Stomach (tissue), 19 donors: ENCODE measurements at places on chromosomes 5 and 9. TPM values are rescaled to one million over a fixed set of nuclear protein-coding genes. Genes with fewer than 3 reads are reported as not detected.
A peak's percentile ranks its signal among the peaks of the same experiment; 100 is the strongest.

SNAPC4 gene
- 58.2 TPM for total RNA-seq

PCDHGA2 gene
- total RNA-seq, result 3.5 TPM

SHC3 gene
- 1.2 TPM for total RNA-seq

TCF7 gene
- total RNA-seq, result 5.4 TPM

TLX3 gene
- not detected for total RNA-seq

RNF180 gene
- 12.9 TPM for total RNA-seq

ENTPD8 gene
- total RNA-seq, result 37.9 TPM

TAF1L gene
- not detected for total RNA-seq

LPAR1 gene
- 15.9 TPM for total RNA-seq

DNA sequence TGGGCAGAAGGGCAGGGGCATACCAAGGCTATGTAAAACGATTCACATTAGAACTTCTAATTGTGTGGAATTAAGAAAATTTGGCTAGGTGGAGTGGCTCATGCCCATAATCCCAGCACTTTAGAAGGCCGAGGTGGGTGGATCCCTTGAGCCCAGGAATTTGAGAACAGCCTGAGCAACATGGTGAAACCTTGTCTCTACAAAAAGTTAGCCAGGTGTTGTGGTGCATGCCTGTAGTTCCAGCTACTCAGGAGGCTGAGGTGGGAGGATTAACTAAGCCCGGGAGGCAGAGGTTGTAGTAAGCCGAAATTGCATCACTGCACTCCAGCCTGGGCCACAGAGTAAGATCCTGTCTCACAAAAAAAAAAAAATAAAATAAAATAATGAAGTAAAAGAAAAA lies 65.2 kb downstream of the LIX1 start:
- H3K27me3 ChIP-seq, result no peaks in the 10 kb centered on the region
- H3K4me3 ChIP-seq, result no peak overlapping the region
- DNase-seq, result no peak
- H3K4me1 ChIP-seq, result no peaks in the 10 kb centered on the region

GRCh38 chr5:68680366-68680765 lies 413.4 kb upstream of the SLC30A5 start:
- DNase-seq, result peak; percentile 16
- no peaks in the 10 kb centered on the region for H3K4me1 ChIP-seq
- no peak overlapping the region for H3K4me3 ChIP-seq
- no peaks in the 10 kb centered on the region for H3K27me3 ChIP-seq
- H3K36me3 ChIP-seq, result no peaks in the 10 kb centered on the region

GRCh38 chr5:37501152-37501551 lies 122.0 kb downstream of the WDR70 start:
- DNase-seq, result no peak
- peaks cover 20% of the 10 kb centered on the region for H3K36me3 ChIP-seq
- H3K27ac ChIP-seq, result no peak overlapping the region
- H3K27me3 ChIP-seq, result no peaks in the 10 kb centered on the region
- H3K4me3 ChIP-seq, result no peak overlapping the region

DNA sequence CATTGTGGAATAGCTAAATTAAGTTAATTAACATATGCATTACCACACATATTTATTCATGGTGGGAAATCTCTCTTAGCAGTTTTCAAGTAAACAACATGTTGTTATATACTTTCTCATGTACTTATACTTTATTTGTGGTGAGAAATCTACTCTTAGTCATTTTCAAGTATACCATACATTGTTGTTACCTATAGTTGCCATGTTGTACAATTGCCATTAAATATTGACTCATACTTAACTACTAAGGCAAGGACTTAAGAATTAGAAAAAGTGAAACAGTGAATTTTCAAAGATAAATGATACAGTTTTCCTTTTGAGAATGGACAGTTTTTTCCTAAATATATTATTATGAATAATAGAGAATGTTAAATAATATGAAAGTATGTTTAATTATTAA lies 27.7 kb downstream of the UGCG start:
- no peak for DNase-seq
- peaks cover 60% of the 10 kb centered on the region for H3K36me3 ChIP-seq
- H3K27ac ChIP-seq, result no peak overlapping the region
- no peaks in the 10 kb centered on the region for H3K27me3 ChIP-seq
- no peak overlapping the region for H3K4me3 ChIP-seq

- no peaks in the 10 kb centered on the region for H3K27me3 ChIP-seq
- no peak for DNase-seq
- H3K27ac ChIP-seq, result no peak overlapping the region
- no peaks in the 10 kb centered on the region for H3K4me1 ChIP-seq
Observed at GRCh38 chr5:150123542-150123941, 32.1 kb downstream of the PDGFRB start.

DNA sequence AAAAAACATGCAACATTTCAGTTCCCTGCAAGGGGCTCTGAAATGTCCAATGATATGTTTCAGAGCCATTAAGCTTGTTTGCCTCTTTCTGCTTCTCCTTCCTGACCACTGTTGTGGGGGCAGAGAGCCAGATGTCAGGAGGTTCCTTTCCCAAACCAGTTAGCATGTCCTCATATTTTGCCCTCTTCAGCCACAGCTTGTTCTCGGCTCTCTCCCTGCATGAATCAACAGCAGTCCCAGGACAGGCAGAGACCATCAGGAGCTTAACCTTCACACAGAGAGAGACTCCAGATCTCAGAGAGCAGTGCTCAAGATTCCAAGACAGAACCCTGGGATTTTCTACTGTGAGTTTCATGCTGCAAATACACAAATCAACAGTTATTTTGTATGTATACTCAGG lies 218.5 kb downstream of the COMMD10 start:
- no peak overlapping the region for H3K4me3 ChIP-seq
- no peak for DNase-seq
- no peaks in the 10 kb centered on the region for H3K4me1 ChIP-seq
- H3K27me3 ChIP-seq, result no peaks in the 10 kb centered on the region
- peaks cover 77% of the 10 kb centered on the region for H3K36me3 ChIP-seq

DNA sequence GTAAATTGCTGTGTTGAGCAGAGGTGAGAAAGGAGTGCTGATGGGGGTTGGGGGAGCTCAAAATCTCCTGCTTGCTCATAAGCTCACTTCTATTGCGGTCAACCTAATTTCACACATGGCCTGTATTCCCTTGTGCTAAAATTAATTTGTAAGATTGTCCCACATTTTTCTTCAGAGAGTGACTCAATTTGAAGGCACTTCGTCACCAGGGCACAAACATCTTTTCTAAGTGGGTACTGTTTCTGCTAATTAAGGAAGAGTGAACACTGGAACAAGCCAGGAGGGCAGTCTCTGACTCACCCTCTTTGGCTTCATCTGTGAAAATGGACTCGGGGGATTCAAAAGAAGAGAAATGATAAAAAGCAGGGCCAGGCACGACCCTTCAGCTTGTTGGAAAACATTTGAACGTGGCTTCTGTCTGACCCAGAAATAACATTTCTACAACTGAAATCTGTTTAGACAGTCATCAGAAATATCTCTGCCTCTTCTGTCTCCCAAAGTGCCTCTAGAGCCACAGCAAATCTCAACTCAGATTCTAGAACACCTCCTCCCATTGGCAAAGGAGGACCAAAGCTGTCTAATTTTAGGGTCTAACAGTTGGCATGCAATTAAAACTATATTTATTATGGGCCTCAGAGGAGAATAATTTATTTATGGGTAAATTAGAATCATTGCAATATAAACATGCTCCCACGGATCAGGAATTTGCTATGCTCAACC lies 49.8 kb downstream of the FEM1C start:
- H3K4me3 ChIP-seq, result no peak overlapping the region
- DNase-seq, result no peak
- H3K27ac ChIP-seq, result no peak overlapping the region
- H3K4me1 ChIP-seq, result no peaks in the 10 kb centered on the region
- no peaks in the 10 kb centered on the region for H3K27me3 ChIP-seq

- no peak overlapping the region for H3K4me3 ChIP-seq
- no peaks in the 10 kb centered on the region for H3K4me1 ChIP-seq
- no peaks in the 10 kb centered on the region for H3K36me3 ChIP-seq
- no peak for DNase-seq
- H3K27me3 ChIP-seq, result no peaks in the 10 kb centered on the region
- no peak overlapping the region for H3K27ac ChIP-seq
Observed at GRCh38 chr9:123395689-123396511, 39.9 kb downstream of the CRB2 start.

DNA sequence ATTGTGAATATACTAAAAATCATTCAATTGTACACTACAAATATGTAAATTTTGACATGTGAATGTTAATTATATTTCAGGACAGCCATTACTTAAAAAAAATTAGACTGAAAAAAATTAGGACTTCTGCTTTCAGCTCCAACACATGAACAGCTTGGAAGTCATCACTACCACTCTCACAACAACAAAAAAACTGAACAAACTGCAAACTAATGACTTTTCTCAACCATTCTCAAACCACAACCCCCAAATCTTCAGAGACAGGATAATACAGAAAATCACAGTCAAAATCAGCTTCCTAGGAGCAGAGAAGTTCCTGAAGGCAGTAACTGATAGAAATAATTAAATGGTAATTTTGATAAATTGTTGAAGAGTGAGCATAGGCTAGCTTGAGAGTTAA lies 686.4 kb downstream of the TLE1 start:
- DNase-seq, result no peak
- no peaks in the 10 kb centered on the region for H3K36me3 ChIP-seq
- no peaks in the 10 kb centered on the region for H3K4me1 ChIP-seq
- no peak overlapping the region for H3K27ac ChIP-seq
- H3K4me3 ChIP-seq, result no peak overlapping the region
- no peaks in the 10 kb centered on the region for H3K27me3 ChIP-seq

DNA sequence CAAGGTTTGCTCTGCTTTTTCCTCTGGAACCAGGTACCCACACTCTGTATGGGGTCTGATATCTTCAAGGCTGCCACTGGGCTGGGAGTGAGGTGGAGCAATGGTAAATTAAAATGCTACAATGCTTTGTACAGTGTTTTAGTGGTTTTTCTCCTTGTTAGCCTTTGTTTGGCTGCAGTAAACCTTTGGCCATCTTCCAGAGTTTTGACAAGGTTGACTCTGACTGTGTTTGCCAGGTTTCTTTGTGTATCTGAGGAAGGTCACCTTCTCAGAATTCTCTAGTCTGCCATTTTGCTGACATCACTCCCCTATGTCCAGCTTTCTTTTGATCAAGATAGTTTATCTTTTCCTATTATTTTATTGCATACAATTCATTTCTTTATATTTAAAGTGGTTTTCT lies 11.2 kb downstream of the SPATA31D1 start:
- H3K4me1 ChIP-seq, result no peaks in the 10 kb centered on the region
- DNase-seq, result no peak
- no peaks in the 10 kb centered on the region for H3K36me3 ChIP-seq
- no peaks in the 10 kb centered on the region for H3K27me3 ChIP-seq
- H3K27ac ChIP-seq, result no peak overlapping the region

- H3K27me3 ChIP-seq, result no peaks in the 10 kb centered on the region
- H3K4me3 ChIP-seq, result no peak overlapping the region
- no peaks in the 10 kb centered on the region for H3K36me3 ChIP-seq
- H3K27ac ChIP-seq, result no peak overlapping the region
- H3K4me1 ChIP-seq, result peaks cover 4% of the 10 kb centered on the region
Observed at GRCh38 chr5:54083851-54084250, 226.5 kb downstream of the ARL15 start.

DNA sequence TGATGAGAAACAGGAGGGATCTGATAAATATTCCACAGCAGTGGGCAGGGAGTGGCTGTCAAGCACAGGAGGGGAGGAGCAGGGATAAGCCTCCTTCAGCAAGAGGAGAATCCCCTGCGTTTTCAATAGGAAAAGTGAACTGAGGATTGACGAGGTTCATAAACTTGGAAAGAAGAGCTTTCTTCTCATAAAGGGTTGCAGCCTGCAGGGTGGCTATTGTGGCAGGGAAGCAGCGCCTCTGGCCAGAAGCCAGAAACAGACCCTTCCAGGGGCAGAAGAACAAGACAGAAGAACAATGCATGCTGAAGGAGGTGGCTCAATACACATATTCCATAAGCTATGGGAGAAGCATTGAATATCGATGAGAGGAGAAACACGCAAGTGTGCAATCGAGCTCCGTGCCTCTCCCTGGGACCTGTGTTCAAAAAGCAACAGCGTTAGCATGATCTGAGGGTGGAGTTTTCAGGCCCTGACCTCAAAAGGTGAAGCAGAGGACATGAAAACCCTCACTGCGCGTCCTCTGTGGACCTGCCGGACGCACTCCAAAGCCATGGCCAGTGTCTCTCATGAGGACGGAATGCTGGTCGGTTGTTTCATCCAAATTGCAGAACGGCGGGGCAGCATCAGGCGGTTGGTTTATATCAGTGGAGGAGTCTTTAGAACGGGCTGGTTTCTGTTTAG lies 67.6 kb downstream of the ANKRD33B start:
- H3K27ac ChIP-seq, result no peak overlapping the region
- no peak for DNase-seq
- H3K36me3 ChIP-seq, result no peaks in the 10 kb centered on the region
- H3K27me3 ChIP-seq, result no peaks in the 10 kb centered on the region
- peaks cover 11% of the 10 kb centered on the region for H3K4me1 ChIP-seq
- peak overlapping the region; percentile 16 for H3K4me3 ChIP-seq

DNA sequence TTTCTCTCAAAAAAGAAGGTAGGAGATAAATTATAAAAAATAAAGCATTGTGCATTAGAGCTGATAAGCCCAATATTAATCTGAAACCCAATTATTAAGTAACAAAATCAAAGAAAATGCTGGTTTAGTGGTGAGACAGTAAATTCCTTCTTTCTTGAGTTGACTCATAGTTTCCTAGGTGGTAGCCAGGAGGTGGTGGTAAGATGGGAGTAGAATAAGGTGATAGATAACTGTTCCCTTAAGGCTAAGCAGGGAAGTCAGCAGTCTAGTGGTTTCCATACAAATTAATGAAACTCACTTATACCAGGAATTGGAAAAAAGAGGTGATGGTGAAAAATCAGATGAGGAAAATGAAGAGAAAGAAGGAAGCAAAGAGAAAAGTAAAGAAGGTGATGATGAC lies 23.2 kb downstream of the LYSMD3 start:
- H3K4me1 ChIP-seq, result no peaks in the 10 kb centered on the region
- no peak overlapping the region for H3K27ac ChIP-seq
- no peaks in the 10 kb centered on the region for H3K36me3 ChIP-seq
- no peak for DNase-seq
- no peak overlapping the region for H3K4me3 ChIP-seq
- no peaks in the 10 kb centered on the region for H3K27me3 ChIP-seq

DNA sequence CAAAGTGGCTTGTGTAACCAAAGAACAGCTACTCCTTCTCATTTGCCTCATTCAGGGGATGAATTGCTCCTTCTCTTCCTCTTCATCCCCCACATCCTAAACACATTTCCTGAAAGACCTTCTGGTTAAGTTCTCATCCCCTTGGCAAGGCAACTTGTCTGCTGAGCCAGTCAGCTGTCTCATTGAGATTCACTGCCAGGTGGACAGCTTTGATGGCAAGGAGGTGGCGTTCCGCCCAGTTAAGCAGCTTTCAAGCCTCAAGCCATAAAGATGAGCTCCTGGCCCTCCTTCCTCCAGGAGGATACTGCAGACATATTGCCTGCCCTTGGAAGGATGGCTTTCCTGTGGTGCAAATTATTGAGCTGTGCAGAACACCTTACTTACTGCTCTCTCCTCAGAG lies 448.6 kb upstream of the MPDZ start:
- DNase-seq, result no peak
- H3K27me3 ChIP-seq, result no peaks in the 10 kb centered on the region
- no peak overlapping the region for H3K4me3 ChIP-seq

DNA sequence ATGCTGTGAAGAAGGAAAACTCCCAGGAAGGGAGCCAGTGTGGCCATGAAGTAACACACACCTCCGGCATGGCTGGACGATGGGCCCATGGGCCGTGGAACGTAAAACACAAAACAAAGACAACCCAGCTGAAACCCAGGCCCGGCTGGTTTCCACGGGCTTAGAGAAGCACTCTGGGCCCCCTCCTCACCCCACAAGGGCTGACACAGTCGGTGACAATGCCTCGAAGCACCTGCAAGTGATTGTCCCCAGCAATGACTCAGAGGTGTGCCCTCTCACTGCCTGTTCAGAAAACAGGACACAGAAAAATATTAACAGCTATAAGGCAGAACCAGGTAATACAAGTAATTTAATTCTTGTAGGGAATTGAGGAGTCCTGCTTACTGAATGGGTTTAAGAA lies 135.3 kb downstream of the ROR2 start:
- peaks cover 28% of the 10 kb centered on the region for H3K4me1 ChIP-seq
- H3K27ac ChIP-seq, result no peak overlapping the region
- no peak for DNase-seq
- H3K36me3 ChIP-seq, result no peaks in the 10 kb centered on the region
- H3K4me3 ChIP-seq, result no peak overlapping the region
